ENCODE measurements at places on chromosomes 11 and 22. TPM values are rescaled to one million over a fixed set of nuclear protein-coding genes. Genes with fewer than 3 reads are reported as not detected.

OR4A16 gene
- total RNA-seq: not detected

SHANK2 gene
- under 0.01 TPM for total RNA-seq

CDC45 gene
- total RNA-seq: 28.6 TPM

KIAA0930 gene
- 58.3 TPM for total RNA-seq

SYNGR1 gene
- 1.5 TPM for total RNA-seq

CNTN5 gene
- not detected for total RNA-seq

MPPED2 gene
- not detected for total RNA-seq

OR10G7 gene
- total RNA-seq: not detected

MISFA gene
- total RNA-seq: 0.82 TPM

SBF2 gene
- 20.4 TPM for total RNA-seq

TRAF6 gene
- total RNA-seq: 11.9 TPM

KRTAP5-4 gene
- total RNA-seq: not detected

GGTLC2 gene
- total RNA-seq: not detected

NCAM1 gene
- 0.65 TPM for total RNA-seq
